Cerebellar nuclear complex (tissue), 1 donor: ENCODE measurements at places on chromosomes 1 and 21.

GRCh38 chr1:243996223-243996622 lies 54.9 kb upstream of the ZBTB18 start:
- no peak for DNase-seq

DNA sequence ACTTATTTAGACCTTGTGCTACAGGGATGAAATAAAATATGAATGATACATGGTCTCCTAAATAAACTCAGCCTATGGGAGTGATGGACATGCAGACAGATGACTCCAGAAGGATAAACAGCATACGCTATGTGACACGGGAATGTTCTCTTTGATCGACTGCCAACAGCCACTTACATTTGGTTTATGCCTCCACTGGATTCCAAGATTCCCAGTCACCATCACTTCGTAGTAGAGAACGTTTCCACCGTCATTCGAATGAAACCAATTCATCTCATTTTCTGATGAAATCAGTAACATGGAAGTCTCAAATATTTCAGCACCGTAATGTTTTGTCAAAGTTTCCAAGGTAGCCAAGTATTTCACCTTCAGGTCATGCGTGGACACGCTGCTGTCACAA lies 99.7 kb downstream of the JAK1 start:
- no peak for DNase-seq

GRCh38 chr1:165383067-165383466 lies 26.6 kb upstream of the LMX1A start:
- DNase-seq = no peak

DNA sequence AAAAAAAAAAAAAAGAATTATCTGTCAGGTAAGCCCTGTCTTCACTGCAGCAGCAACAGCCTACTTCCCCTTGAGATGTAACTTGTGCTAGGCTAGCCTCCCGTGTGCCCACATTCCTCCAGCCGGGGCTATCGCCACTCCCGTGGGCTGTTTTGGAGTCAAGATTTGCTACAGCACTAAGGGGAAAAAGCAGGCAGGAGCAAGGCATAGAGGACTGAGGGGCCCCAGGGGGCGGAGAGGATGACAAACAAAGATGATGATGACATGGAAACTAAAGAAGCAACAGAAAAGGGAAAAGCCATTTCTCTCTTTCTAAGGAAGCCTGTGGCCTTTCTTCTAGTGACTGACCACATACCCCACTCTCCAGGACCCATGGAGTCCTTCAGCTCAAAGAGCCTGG lies 1.9 kb downstream of the TNFAIP8L2 start:
- no peak for DNase-seq

GRCh38 chr1:167635941-167636340 lies 5.9 kb downstream of the RCSD1 start:
- DNase-seq = no peak

DNA sequence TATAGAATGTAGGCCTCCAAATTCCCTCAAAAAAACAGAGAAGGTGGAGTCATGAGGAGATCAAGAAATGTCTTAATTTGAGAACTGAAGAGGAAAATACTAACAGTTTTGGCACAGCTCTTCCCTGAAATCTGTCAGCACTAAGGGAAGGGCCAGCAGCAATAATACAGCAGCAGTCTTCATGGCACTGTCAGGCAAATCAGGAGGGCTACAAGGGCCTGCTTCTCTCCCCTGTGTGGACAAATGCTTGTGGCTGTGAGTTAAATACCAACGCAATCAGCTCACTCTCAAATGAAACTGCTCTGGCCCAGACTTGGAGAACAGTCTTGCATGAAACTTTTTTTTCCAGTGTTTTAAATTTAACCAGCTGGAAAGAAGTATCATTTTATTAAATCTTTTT lies 20.5 kb upstream of the CNN3 start:
- DNase-seq = no peak

DNA sequence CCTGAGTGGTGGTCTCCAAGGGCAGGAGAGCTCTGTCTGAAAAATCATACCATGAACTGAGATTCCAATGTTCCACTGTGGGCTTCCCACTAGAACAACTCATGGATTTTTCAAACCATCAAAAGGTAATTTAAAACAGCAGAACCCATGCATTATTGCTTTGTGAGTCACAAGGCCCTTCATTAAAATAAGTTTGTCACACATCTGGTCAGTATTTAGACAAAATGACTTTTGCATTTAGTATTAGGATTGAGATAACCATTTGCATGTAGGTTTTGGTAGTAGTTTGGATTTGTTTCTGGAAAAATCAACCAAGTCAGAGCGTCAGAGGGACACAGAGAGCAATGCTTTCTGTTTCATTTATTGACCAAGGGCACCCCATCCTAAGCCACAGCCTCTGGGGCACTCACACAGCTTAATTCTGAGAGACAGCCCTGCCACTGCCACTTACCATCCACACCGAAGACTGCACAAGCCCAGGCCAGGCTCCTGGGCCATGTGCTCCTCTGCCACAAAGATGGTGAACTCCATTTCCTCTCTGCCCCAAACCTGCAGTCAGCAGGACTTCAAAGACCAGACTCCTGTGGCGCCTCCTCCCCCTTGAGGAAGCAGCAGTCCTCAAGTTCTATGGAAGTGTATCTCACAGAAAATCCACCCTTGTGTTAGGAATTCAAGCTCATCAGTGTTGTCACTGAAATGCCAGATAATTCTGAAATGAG lies 132.6 kb upstream of the DUSP10 start:
- no peak for DNase-seq
